Posterior vena cava (tissue), 2 donors: ENCODE measurements at places on chromosomes 1 and 21. TPM values are rescaled to one million over a fixed set of nuclear protein-coding genes. Genes with fewer than 3 reads are reported as not detected.

GRCh38 chr21:27805696-27806095, 838.8 kb upstream of the ADAMTS5 start:
- DNase-seq, result no peak

DNA sequence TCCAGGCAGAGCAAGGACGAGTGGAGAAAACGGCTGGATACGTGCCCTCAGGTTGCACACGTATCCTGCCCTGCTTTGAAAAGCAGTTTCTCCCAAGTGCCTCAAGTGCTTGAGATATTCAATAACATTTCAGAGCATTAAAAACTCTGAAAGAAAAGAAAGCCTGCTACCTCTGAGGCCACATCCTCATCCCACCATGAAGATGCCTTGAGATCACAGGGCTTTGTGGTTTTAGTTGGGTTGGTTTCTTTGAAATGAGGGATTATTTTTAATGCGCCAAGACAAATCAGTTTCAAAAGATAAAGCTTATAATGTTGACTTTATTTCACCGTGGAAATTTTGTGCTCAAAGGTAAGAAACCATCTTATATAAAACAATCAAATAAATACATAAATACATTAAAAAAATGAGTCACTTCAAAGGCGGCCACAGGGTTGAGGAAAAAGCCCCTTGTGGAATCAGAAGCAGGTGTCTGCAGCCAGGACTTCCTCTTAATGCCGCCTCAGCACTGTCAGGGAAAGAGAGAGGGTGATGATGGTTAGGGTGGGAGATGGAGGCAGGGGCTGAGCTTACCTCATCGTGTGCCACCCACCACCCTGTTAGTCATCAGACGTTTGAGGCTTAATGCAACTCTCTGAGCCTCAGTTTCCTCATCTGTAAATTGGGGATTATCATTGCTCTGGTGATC, 1.4 kb downstream of the NPPB start:
- no peak for DNase-seq

The KIF14 gene
- total RNA-seq, result 0.14 TPM

The ITGB2 gene
- 122 TPM for total RNA-seq

The CRYAA gene
- total RNA-seq, result not detected

DNA sequence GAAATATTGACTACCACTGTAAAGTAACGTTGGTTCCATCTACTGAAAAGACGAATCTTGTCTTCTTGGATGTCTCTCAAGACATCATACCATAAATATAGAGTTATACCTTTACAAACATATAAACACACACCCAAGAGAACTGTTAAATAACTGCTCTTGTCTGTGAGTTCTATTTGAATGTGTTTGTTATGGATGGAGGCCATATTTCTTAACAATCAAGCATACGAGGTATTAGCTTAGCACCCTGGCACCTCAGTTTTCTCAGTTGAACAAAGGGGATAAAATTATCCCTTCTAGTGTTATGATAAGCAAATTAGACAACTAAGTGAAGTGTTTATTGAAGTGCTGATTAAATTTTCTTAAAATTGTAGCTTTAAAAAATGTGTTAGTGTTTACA, 336.6 kb upstream of the ZRANB2 start:
- no peak for DNase-seq

- no peak for DNase-seq
Observed at GRCh38 chr1:212234431-212235395, 50.5 kb upstream of the PPP2R5A start.

The VWA5B1 gene
- total RNA-seq, result not detected

DNA sequence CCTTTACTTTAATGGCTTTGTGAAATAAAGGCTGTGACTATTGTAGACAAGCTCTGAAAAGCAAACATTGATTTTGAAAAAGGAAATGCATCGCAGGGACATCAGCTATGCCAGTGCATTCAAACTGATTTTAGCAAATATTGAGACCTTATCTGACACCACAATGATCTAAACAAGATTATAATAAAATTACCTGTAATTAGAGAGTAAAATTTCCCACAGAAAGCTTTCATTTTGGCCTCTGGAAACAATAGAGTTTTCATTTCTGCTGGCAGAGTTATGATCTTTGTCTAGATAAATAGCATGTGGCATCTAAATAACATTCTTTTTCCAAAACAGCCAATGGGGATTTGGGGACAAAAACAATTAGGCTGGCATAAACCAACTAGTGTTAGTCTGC, 650.4 kb upstream of the PRMT6 start:
- no peak for DNase-seq

DNA sequence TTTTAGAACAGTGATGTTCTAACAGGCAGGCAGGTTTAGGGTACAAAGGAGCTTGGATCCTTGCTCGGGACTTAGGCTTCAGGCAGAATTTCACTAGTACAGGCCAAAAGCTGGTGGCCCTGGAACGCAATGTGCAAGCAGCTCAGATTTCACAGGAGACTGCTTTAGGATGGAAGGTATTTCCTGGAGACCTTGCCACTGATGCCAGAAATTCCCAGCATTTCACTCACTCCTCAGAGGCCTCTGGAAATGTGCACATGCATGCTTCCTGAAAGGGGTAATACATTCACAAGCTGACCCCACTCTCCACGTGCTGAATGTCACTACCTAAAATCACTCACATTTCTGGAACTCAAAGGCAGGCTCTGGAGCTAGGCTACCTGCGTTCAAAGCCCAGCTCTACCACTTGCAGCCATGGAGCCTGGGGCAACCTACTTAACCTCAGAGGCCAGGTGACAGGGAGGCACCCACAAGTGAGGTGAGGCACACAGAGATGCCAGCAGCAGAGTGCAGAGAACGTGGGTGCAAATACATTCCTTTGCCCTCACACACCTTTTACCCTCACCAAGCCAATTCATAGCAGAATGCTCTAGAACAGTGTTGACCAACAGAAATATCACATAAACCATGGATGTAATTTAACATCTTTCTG, 56.5 kb downstream of the CDC7 start:
- DNase-seq, result no peak

The SNRPE gene
- total RNA-seq, result 72.3 TPM
